Stimulated activated CD4-positive, alpha-beta T cell treated with anti-CD3 and anti-CD28 coated beads, Interleukin-15, amount 100 ng/mL, for 24 hours (primary cell): ENCODE measurements at places on chromosomes 2 and 18.

DNA sequence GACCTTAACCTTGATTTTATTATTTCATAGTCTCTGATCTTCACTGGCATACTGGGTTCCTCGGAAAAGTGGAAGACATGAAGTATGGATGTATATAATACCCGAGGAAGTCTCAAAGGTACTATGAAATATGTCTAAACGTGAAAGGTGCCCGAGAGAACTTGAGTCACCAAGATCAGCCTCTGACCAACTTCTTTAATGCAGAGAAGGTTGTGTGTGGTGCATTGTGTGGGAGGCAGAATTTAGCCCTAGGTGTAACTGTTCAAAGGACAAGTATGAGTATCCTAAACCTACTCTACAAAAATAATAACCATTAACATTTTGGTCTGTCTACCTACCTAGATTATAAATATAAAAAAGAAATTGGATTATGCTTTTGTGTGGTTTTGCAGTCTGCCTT, 36.1 kb downstream of the OSBPL6 start:
- DNase-seq: no peak

DNA sequence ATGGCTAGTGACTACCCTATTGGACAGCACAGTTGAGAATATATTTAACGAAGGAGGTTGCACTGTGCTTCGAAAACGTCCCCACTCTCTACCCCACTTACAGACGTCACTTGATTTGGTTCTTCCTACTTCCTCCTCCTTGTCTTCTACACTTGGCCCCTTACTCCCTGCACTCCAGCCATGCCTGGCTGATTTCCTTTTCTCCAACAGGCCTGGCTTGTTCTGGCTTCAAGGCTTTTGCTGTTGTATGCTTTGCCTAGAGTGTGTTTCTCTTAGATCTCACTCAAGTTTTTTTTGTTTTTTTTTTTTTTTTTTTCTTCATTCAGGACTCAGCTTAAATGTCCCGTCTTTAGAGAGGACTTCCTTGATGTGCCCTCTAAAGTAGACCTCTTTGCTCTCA, 336.8 kb downstream of the CLIP4 start:
- DNase-seq: no peak

DNA sequence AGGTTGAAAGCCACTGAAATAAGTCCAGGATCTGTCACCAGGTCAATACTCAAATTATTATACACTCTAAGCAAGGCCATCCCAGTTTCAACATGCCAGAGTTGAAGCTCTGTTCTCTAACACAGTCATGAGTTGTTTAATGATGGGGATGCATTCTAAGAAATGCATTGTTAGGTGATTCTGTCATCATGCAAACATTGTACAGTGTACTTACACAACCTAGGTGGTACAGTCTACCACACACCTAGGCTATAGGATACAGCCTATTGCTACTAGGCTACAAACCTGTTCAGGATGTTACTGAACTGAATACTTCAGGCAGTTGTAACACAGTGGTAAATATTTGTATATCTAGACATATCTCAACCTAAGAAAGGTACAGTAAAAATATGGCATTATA, 162.2 kb downstream of the BAZ2B start:
- DNase-seq: no peak

DNA sequence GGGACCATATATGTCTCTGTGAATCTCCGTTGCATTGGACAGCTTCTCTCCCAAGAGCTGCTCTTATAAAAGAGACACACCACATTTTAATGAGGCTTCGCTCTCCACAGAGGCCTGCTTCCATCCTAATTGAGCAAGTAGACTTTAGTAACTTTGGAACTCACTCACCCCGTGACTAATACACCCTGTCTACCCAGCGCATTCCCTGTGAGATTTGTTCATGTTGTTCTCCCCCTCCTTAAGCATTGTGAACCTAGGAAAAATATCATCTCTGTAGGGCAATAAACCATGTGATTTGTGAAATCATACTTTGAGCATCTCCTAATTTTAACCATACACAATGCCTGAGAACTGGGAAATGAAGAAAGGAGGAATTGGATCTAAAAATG, 56.9 kb downstream of the MCFD2 start:
- DNase-seq: no peak

- DNase-seq: no peak
Observed at GRCh38 chr2:151380580-151381235, 23.3 kb downstream of the TNFAIP6 start.

GRCh38 chr2:238847841-238848690, at the start of gene TWIST2:
Gene TWIST2, plus strand, starts transcription at chr2:238848085. Its CDS starts 131 bp downstream, at chr2:238848216.
- peak; percentile 15 for DNase-seq

GRCh38 chr2:226669905-226670304, 129.7 kb downstream of the IRS1 start:
- DNase-seq: no peak

GRCh38 chr2:180478883-180479282, 471.8 kb upstream of the CWC22 start:
- no peak for DNase-seq

DNA sequence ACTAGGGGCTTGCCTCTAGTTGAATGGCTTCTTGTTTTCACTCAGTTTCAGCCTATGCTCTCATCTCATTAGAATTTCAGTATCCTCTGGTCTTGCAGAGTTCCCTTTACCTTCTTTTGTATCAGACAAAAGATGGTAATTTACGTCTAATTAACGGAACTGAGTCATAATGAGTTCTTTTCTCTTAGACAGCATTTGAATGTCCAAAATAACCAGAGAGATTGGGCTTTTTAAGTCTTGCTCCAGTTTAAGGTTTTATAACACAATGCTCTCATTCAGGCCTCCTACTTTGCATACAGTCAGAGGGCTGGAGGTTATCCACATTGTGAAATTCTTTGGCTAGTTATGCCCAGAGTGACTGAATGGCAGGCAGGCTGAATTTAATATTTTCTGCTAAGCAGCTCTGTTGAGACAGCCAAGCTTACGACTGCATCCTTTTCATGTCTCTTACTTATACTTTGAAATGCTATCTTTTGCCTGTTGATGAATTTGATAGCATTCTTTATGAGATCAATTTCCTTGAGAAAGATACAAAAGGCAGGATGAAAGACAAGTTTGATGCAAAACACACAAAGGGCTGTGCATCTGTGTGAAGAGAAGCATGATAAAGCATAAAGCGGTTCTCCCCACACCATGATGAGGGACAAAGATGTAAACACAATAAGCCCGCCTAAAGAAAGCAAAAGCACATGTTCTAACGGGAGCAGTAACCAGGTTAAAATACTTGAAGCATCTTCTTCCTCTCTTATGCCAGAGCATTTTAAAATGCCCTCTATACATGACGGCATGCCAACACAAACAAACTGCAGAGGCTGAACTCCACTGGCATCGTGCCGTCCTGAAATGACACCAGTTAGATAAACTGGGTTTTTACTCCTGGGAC, 90.0 kb downstream of the CDH2 start:
- DNase-seq: no peak

- peak; percentile 60 for DNase-seq
Observed at GRCh38 chr2:106030287-106031268, 163.5 kb downstream of the UXS1 start.
